ENCODE measurements at places on chromosomes 6 and 20.

DNA sequence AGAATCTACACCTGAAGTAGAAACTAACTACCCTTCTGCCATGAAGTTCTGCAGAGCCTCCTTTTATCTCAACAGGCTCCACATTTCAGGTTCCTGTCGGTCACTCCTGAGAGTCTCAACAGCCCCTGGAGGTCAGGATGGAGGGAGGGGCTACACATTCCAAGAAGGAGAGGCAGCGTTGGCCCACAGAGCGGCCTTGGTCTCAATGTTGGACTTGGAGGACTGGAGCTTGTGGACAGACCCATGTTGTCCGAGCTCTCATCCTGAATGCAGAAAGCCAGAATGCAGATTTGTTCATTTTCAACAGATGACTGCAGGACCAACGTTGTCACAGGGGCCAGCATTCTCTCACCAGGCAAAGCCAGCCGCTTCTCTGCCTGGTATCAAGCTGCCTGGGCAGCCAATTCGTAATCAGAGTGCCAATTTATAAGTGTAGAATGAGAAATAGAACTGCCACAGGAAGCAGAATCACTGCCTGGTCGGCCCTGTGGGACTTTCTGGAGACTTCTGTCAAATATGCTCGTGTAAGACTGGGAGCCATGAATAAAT is 212.5 kb upstream of the SNX9 start:
- ATAC-seq, result no peak

DNA sequence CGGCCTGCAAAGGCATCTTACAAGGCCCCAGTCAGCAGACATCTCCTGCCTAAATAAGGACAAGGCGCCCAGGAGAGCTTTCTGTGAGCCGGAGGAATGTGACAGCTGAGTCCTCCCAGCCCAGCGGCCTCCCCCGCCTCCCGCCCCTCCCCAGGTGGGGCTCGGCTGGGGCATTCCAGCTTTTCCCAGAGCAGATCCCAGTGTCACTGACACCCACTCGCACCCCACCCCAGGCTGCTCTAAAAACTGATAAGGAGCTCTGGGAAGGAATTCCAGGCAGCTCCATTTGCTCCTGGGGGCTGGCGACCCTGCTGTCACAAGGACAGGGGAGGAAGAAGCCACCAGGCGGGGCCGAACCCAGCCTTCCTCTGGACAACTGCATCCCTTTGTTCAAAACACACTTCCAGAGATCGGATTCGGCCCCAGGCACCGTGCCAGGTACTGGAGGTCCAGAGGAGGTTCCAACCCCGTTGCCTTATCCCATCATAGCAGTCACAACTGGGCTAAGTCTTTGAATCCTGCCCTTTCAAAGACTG is 49.7 kb downstream of the JPH2 start:
- peak; percentile 51 for ATAC-seq

- ATAC-seq, result peak; percentile 18
These were observed 148.5 kb downstream of the PHACTR3 start for GRCh38 chr20:59752704-59753460.

GRCh38 chr20:41408156-41408794 is 41.7 kb upstream of the EMILIN3 start:
- no peak for ATAC-seq

GRCh38 chr6:11110921-11111768 is at the start of gene ERVFRD-1:
Gene ERVFRD-1 (minus strand): TSS chr6:11111725. CDS start chr6:11105310, 6,415 bp downstream.
- ATAC-seq, result no peak

GRCh38 chr6:63188828-63189227 is 22.4 kb upstream of the FKBP1C start:
- no peak for ATAC-seq

GRCh38 chr6:134902074-134902861 is 47.6 kb downstream of the ALDH8A1 start:
- no peak for ATAC-seq

GRCh38 chr6:33926451-33926850 is 122.6 kb upstream of the MLN start:
- peak; percentile 61 for ATAC-seq

- no peak for ATAC-seq
These were observed 72.6 kb downstream of the TFAP2B start for GRCh38 chr6:50891290-50891689.

DNA sequence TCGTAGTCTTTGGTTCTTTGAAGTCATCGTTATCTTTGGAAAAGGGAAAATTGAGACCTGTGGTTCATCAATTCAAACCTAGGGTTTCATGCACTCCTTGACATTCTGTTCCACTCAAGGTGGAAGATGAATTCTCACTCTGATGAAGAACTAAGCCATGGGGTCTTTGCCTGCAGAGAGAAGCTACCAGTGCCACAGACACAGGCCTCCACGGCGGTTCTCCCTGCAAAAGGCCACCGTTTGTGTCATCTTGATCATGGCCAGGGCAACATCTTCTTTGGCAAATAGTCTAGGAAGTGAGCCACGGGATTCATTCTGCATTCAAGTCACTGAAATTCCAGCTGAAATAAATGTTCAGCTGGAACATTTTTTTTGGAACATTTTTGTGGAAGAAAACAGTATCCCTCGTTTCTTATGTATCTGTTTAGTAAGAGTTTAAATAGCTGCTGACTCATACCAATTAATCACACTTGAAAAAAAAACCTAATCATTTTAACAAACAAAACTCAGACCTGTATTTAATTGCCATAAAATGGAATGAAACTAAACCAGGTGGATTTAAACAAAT is 206.0 kb upstream of the FOXQ1 start:
- ATAC-seq, result no peak

- ATAC-seq, result no peak
These were observed 185.0 kb upstream of the PDE10A start for GRCh38 chr6:165848086-165848426.

- ATAC-seq, result no peak
These were observed 2.6 kb downstream of the ALDH5A1 start for GRCh38 chr6:24497254-24497970.

DNA sequence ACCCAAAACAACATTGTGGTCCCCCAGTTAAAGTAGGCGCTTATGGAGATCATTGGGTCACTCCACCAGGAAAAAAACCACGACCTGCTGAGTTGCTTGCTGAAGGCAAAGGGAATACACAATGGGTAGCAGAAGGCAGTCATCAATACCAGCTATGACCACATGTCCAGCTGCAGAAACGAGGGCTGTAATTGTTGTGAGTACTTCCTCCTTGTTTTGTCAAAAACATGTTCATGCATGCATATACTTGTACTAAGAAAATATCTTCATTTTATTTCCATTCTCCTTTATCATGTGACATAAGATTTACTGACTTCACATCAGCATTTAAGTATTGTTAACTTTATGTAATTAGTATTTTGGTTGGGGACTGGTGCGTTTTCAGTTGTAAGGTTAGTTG is 16.9 kb downstream of the SERINC1 start:
- no peak for ATAC-seq

- ATAC-seq, result no peak
These were observed 57.5 kb upstream of the NFATC2 start for GRCh38 chr20:51600016-51600420.

- ATAC-seq, result no peak
These were observed 3.6 kb upstream of the TOX2 start for GRCh38 chr20:43911066-43911465.

GRCh38 chr6:145783796-145784195 is 30.8 kb downstream of the FBXO30 start:
- ATAC-seq, result no peak

GRCh38 chr6:169766921-169767736 is 15.7 kb downstream of the ERMARD start:
- no peak for ATAC-seq

GRCh38 chr20:32168184-32168910 is 39.2 kb downstream of the PLAGL2 start:
- no peak for ATAC-seq

GRCh38 chr6:168139121-168139520 is 60.1 kb upstream of the FRMD1 start:
- ATAC-seq, result no peak

DNA sequence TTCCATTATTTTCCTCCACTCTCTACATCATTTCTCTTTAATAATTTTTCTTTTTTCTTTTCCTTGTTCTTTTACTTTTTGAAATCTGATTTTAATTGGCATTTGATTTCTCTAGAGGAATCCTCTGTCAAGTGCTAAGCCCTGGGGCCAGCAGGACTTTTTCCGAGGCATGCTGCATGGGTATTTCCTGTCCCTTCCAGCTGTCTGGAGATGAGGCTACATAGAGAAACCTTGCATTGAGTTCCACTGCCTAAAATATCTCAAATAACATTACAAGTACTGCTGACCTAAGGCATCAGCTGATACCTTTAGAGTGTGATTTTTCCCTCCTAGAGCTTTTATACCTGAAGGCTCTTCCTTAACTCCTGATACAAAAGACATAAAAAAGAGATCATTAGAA is 6.2 kb downstream of the RNF217 start:
- no peak for ATAC-seq

DNA sequence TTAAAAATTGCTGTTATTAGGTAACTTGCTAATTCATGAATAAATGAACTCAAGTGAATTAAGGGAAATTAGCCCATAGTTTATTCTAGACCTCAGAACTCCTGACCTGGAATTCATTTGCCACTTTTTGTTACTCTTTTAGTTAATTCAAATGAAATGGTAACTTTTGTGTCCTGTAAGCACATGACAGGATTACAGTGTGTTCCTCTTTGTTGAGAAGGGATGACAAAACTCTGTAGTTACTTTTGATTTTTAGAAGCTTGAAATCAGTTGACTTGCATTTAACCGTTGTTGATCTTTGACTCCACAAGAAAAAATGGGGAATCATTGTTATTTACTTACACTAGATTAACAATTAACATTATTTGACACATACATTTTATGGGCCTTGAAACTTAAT is 6.2 kb downstream of the SLC9A8 start:
- ATAC-seq, result no peak

DNA sequence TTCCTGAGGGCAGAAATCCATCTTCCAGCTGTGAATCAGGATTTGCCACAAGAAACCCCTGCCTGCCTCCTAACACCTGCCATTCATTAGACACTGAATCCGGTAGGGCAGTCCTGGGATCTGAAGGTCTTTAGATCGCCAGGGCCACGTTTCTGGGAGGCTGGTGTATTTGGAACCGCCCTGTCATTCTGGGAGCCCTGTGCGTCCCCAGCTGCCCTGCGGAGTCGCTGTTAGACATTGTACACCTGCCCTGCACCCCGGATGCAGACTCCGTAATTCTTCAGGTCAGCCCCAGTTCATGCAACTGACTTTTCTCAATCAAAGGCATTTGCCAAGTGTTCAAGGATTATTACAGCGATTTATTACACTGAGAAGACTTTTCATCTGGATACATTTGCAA is 193.2 kb downstream of the TBC1D7 start:
- ATAC-seq, result no peak

DNA sequence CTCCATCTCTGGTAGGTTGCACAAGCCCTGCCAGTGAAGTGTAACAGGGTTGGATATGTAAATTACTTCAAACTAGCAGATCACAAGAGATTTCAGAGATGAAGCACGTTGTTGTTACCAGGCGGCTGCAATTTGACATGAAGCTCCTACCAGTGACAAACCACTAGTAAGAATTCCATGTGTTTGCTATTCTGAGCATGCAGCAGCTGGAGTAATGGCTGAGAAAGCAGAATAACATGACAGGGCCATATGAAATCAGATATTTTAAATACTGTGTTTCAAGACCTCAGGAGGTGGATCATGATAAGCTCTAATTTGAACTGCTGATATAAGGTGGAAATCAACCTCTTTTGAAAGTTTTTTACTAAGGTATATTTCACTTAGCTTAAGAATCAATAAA is 11.4 kb downstream of the RIN2 start:
- no peak for ATAC-seq

DNA sequence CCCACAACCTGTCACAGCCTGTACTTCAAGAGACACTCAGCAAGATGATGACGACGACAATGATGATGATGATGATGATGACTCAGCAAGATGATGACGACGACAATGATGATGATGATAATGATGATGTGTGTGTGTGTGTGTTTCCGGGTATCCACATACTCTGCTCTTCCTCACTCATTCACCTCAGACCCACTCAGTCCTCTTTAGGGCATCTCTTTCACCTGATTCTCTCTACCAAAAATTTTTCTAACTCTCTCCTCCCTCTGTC is 1.2 kb upstream of the EIF6 start:
- ATAC-seq, result no peak

DNA sequence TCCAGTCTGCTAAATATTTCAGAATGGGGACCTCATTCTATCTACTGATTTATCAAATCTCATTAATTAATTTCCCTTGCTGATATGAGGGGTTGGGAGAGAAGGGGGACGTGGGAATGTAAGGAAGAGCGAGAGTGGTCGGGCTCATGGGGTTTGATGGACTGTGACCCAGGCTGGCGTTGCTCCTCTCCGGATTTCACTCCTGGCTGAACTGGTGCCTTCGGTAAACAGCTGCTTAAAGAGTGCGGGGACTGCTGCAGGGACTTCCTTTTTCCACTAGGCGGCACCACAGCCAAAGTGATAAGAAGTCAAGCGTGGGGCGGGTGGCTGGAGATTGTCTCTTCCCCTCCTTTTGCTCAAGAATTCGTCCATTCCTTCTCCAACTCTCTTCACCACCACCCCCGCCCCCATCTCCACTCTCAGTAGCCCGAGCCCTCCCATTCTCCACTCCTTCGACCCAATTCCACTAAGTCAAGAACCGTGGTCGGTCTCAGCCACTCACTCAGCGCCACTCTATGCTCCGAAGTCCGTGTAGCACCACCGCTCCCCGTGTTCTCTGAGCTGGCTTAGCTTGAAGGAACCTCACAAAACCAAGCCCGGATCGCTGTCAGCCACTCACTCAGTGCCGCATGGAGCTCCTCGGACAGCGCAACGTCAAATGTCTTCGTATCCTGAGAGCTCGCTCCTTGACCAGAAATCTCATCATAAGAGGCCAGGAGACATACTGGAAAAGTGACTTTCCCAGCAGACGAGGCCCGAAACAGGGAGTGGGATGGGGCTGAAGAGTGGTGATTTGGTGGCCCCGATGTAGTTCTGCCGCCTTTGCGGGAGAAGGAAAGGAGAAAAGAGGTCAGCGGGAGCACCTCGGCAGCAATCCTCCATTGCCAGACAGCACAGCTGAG is 9.7 kb downstream of the TRIM31 start:
- peak; percentile 69 for ATAC-seq

DNA sequence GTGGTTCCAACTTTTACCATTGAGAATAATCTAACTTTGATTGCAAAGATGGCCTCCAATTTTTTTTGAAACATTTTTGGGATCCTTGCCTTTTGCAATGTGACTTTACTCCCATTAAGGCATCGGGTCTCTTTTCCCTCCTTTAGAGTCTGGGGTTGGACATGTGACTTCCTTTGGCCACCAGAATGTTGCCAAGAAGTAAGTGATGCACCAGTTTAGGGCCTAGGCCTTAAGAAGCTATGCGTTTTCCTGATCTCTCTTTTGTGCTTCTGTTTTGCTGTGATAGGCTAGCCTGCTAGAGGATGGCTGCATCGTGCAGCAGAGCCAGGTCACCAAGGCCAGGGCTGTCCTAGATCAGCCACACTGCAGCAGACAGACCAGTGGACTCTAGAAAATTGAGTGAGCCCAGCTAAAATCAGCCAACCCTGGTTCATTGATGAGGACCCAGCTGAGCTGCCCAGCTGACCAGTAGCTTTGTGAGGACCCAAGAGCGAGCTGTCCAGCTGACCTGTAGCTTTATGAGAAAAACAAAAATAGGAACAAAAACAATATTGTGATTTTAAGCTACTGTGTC is 594.0 kb upstream of the JAG1 start:
- peak; percentile 7 for ATAC-seq

- no peak for ATAC-seq
These were observed 43.7 kb upstream of the EYA2 start for GRCh38 chr20:46850896-46851295.

- no peak for ATAC-seq
These were observed 55.4 kb upstream of the TBXT start for GRCh38 chr6:166223079-166223478.
